ENCODE measurements at places on chromosomes 1 and 21. TPM values are rescaled to one million over a fixed set of nuclear protein-coding genes. Genes with fewer than 3 reads are reported as not detected.
A peak's percentile ranks its signal among the peaks of the same experiment; 100 is the strongest.

GBP1 gene
- total RNA-seq, result 12.3 TPM

PRAMEF18 gene
- not detected for total RNA-seq

MIXL1 gene
- total RNA-seq, result 0.17 TPM

INTS7 gene
- total RNA-seq, result 17.8 TPM

IL22RA1 gene
- not detected for total RNA-seq

TAS1R1 gene
- total RNA-seq, result not detected

USP21 gene
- 15.7 TPM for total RNA-seq

GPR25 gene
- total RNA-seq, result not detected

GNG4 gene
- total RNA-seq, result 0.19 TPM

DNA sequence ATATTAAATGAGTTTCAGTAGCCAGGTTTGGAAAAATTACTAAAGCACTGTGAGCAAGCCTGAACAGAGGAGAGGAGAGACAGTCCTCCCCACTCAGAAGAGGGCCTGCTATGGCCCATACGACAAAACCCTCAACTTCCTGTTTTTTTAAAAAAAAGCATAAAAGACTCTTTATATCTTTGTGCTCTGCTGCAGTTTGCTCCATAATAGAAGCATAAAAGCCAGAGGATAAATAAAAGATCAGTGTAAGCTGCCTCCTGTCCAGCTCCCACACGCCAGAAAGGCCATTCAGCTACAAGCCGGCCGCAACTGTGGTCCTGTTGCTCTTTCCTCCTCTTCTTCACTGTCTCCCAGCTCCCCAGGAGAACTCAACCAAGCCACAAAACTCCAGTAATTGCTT is 37.8 kb downstream of the NID1 start:
- DNase-seq, result no peak

- no peak for DNase-seq
Measured at GRCh38 chr1:67788904-67789303, 44.4 kb downstream of the GNG12 start.

DNA sequence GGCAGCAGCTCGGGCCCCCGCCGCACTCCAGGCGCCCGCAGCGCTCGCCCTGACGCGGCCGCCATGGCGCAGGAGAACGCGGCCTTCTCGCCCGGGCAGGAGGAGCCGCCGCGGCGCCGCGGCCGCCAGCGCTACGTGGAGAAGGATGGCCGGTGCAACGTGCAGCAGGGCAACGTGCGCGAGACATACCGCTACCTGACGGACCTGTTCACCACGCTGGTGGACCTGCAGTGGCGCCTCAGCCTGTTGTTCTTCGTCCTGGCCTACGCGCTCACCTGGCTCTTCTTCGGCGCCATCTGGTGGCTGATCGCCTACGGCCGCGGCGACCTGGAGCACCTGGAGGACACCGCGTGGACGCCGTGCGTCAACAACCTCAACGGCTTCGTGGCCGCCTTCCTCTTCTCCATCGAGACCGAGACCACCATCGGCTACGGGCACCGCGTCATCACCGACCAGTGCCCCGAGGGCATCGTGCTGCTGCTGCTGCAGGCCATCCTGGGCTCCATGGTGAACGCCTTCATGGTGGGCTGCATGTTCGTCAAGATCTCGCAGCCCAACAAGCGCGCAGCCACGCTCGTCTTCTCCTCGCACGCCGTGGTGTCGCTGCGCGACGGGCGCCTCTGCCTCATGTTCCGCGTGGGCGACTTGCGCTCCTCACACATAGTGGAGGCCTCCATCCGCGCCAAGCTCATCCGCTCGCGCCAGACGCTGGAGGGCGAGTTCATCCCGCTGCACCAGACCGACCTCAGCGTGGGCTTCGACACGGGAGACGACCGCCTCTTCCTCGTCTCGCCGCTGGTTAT is 2.8 kb downstream of the KCNJ9 start:
- no peak for DNase-seq

DNA sequence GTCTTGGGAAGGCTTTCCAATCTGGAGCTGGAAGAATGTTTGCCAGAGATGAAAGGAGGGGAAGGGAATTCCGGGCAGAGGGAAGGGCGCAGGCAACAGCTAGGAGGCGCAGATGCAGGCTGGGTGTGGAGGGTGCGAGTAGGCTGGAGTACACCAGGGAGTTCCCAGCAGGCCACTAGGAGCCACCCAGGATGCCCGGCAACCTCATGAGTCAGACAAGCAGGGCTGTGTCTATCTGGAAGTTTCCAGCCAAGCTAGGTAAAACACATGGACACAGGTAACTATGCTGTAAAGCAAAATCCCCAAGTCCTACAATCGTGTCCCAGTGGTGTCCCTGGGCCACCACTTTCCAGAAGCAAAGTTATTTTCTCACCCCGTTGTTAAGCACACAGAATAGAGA is 990 bp upstream of the NBL1 start:
- DNase-seq, result no peak

DNA sequence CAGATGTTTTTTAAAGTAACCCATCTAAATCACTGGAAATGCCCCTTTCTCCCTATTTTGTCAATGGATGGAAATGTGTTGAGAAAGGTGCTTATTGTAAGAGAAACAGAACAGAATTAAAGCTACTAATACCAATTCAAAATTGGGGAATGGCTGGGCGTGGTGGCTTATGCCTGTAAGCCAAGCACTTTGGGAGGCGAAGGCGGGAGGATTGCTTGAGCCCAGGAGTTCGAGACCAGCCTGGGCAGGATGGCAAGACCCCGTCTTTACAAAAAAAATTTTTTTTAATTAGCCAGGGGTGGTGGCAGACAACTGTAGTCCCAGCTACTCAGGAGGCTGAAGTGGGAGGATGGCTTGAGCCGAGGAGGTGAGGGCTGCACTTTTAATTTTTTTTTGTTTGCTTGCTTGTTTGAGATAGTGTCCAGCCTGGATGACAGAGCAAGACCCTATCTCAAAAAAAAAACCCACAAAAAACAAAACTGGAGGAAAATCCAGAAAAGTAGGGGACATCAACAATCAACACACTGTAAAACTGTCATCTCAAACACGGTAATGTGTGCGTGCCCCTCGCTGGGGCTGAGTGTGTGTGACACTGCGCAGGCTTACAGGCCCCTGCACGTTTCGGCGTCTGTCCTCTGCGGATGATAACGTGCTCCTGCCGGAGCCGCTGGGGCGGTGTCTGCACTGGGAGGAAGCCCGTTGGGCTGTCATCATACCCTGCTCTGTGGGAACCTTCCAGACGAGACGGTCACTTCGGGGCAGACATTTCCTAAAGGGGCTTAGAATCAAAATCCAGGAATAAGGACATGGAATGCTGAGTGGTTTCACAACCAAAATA is 11.6 kb upstream of the POFUT2 start:
- DNase-seq, result peak; percentile 67

- no peak for DNase-seq
Measured at GRCh38 chr1:79657951-79658658, 651.6 kb upstream of the ADGRL4 start.

GRCh38 chr1:229186373-229187056 is 84.4 kb upstream of the RAB4A start:
- no peak for DNase-seq

DNA sequence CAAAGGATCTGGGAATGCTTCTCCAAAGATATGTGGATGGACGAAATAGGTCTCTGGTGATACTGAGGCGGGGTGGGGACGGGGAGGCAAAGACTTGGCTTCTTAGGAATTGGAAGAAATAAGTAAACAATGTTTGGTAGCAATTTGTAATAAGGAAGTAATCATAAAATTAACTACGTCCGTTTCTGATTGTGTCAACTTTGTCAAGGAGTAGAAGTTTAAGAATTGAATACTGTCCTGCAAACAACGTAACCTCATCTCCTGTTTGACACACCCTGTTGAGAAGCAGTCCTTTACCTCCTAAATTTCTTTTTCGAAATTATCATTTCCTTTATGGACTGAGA is 471 bp downstream of the POLR3C start:
- no peak for DNase-seq

- DNase-seq, result no peak
Measured at GRCh38 chr1:168698453-168698852, 30.6 kb downstream of the DPT start.

GRCh38 chr1:173190101-173190936 is 16.8 kb downstream of the TNFSF4 start:
- no peak for DNase-seq

DNA sequence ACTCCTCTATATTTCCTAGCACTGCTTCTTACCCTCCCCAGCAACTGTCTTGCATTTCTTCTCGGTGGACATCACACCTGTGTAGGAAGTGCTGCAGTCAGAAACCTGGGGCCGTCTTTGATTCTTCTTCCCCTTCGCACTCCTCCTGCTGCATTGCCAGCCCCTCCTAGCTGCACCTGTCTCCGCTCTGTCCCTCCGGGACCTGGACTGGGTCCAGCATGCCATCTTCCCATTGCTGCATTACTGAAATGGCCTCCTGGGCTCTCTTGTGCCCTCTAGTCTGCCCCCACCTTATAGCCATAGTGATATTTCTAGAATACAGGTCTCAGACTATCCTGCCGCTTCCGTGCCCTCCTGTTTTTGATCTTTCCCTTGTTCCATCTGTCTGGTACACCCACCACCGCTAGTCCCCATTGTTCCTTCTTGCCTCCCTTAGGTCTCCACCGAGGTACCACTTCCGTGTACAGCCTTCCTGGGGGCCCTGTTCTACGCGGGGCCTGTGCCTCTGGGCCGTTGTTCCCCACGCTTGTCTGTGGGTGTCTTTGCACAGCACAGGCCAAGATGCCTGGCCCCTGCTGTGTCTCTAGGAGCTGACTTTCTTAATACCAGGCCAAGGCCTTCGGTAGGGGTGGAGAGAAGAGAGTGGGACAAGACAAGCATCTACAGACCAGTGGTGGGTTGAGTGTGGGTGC is 107.6 kb downstream of the GALNT2 start:
- DNase-seq, result no peak

- DNase-seq, result no peak
Measured at GRCh38 chr1:180235502-180236239, 5.6 kb downstream of the LHX4 start.

- no peak for DNase-seq
Measured at GRCh38 chr1:50707824-50708223, 252.2 kb downstream of the FAF1 start.

DNA sequence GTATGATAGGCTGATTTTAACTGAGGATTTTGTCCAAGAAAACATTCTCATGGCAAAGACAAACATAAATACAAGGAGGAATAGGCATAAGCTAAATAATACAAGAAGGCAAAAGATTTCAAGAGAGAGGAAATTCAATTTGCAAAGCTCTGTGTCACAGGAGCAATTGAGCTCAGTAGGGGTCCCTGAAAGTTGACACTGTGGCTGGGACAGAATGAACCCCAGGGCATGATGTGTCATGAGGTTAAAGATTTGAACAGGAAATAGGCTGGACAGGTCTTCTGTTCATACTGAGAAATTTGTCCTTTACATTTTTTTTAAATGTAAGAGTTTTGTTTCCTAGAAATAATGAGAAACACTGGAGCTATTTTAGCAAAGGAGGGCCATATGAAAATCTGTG is 555.4 kb upstream of the NEGR1 start:
- no peak for DNase-seq

DNA sequence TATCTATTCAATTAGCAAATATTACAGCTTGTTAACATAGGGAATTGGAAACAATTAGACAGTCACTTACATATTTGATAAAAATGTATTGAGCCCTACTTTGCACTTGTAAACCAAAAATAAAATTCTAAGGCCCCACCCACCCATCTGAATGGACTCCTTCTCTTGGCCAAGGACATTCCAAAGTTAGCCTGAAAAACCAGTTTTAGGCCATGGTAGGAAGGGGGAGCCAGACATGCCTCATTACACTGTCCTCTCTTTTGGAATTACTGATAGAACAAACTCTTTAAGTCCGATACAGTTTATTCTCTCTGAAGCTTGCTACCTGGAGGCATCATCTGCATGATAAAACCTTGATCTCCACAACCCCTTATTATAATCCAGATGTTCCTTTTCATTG is 28.0 kb upstream of the TSPAN2 start:
- no peak for DNase-seq
